ENCODE measurements at places on chromosomes 16 and 17.
A peak's percentile ranks its signal among the peaks of the same experiment; 100 is the strongest.

DNA sequence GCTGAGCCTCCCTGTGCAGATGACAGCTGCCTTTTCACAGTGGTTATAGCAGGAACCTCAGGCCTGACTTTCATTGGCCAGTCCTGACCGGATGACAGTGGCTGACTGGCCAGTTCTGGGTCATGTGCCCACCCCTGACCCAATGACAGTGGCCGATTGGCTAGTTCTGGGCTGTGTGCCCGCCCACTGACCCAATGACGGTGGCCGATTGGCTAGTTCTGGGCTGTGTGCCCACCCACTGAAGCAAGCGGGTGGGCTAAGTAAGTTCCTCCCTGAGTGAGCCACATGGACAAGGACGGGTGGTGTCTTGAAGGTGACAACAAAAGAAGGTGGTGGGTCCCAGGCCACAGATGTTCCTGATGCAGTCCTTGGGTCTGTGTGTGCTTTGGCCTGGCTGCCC is 9.5 kb downstream of the DEF8 start:
- DNase-seq: peak; percentile 7

DNA sequence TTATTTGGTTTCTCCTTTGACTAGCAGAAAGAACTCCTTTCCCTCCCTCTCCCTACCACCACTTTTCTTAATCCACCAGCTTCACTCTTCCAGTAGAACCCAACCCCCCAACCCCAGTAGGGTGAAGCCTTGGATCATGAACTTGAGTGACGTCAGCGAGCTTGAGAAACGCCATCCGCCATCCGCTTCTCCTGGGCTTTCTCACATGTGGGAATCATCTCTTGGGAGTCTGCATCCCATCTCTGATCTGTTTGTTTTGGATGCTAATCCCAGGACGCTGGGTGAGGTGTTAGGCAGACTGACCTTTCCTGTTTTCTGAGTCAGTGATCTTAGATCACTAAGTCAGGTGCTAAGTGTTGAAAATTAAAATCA is 16.0 kb upstream of the SOX9 start:
- DNase-seq: no peak

- no peak for DNase-seq
Observed at GRCh38 chr16:89338863-89339262, 121.4 kb downstream of the ZNF778 start.

- DNase-seq: no peak
Observed at GRCh38 chr16:12185563-12185962, 209.0 kb downstream of the SNX29 start.

GRCh38 chr17:42422412-42422957 is 571 bp downstream of the CAVIN1 start:
- DNase-seq: no peak
